ENCODE measurements at places on chromosomes 5 and 9.

- DNase-seq = no peak
Observed at GRCh38 chr5:3220638-3221288, 374.9 kb upstream of the IRX1 start.

- no peak for DNase-seq
Observed at GRCh38 chr5:162068936-162069335, 1.4 kb downstream of the GABRG2 start.

DNA sequence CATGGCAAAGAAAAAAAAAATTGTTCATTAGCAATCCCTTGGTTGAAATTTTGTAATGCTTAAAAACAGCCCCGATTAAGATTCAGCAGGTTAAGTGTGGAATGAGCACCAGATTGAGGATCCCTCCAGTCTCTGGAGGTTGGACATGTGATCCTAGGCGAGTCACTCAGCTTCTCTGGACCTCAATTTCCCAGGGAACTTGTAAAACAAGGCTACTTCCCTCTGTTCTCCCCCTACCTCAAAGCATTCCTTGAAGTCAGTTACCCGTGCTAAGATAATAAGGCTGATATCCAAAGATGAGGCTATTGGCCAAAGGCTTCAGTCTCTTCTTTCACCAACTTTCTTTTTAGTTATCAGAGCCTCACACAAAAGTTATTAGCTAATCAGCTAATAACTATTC is 2.9 kb downstream of the KLHL3 start:
- DNase-seq = no peak

GRCh38 chr5:94709277-94709676 is 90.8 kb downstream of the SLF1 start:
- DNase-seq = no peak

DNA sequence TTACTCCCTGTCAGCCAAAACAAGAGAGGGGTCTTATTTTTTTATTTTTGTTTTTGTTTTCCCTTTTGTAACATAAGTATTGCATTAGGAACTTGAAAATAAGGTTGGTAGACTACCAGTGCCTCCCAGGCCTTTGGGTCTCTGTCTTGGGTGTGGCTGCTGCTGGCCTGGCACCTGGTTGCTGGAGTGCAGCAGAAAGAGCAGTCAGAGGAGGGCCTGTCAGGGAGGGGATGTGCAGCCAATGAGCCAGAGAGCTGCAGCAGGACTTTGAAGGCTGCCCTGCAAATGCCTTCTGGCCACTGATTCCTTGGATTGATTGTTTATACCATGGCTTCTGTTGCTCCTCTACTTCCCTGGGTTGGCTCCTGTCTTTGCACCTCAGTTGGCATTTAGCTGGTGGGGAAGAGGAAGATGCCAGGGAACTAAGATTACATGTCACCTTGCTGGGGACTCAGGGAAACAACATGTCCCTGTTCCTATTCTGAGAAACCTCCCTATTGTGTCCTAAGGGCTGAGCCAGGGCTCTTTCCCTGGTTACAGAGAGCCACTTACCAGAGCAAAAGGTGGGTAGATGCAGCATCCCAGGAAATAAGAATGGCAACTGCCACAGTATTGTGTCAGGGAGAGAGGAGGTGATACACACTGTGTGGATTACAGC is 66.6 kb downstream of the ANGPTL2 start:
- no peak for DNase-seq

DNA sequence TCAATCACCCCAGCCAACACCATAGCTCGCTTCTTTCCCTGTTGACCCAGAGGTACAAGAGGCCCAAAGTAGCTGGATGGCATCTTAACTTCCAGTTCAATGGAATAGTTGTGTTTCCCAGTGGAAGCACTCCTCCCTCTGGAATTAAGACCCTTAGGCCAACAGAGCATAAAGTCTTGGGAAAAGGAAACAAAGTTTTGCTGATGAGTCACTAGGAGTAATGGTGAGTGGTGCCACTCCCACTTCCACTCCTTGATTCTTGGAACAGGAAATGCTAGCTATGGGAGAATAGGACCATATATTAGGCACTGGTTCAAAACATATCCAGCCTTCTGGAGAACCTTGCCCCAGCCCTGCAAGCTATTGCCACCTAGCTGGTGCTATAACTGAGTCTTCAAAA is 44.7 kb upstream of the LMX1B start:
- DNase-seq = no peak

DNA sequence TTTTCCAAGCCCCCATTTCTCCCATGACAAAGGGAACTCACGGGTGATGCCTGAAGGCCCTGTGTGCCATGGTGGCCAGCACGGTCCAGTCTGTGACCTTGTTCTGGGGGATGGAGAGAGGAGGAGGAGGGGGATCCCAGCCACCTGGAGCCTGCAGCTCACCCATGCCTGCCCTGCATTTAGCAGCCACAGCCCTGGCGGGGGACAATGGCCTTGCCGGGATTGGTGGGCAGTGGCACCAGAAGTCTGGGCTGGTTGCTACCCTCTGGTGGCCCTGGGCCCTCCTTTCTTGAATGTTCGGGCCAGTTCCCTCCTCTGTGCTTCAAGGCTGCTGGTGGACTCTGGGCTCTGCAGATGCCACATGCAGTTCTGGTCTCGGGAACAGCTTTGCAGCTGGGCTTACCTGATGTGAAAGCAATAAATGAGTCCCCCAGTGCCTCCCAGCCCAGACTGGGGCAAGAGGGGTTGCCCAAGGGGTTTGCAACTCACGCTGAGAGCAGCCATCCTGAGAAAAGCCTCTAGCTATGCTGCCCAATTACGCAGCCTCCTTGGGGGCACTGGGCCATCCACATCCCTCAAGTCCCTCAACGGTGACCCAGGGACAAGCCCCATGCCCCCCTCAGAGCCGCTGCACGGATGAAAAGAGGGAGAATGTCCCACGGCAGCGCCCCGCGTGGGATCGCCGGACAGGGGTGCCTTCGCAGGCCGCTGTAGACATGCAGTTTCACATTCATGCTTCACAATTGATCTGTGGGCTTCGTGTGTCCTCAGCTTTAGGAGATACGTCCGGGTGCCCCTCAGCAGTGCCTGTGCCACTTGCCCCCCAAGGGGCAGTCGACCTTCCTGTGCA is 49.2 kb upstream of the FCN1 start:
- DNase-seq = no peak

- no peak for DNase-seq
Observed at GRCh38 chr5:179817890-179818745, 2.6 kb upstream of the SQSTM1 start.

DNA sequence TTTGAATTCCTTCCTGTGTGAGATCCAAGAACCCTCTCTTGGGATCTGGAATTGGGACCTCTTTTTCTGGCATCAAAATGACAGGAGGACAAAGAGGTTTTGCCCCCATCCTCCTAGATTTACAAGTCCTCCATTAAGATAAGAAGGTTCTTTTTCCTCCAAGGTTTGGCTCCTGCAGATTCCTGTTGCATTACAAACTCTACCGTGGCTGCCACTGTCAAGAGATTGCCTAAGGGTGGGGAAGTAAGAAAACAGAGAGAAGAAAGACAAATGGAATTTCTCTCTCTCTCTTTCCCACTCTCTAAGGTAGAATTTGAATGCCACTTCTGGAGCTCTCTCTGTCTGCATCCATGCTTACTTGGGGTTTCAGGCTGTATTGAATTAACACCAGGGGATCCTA is 12.0 kb upstream of the SVEP1 start:
- DNase-seq = no peak

- DNase-seq = no peak
Observed at GRCh38 chr9:136572003-136572827, 26.4 kb upstream of the NOTCH1 start.

DNA sequence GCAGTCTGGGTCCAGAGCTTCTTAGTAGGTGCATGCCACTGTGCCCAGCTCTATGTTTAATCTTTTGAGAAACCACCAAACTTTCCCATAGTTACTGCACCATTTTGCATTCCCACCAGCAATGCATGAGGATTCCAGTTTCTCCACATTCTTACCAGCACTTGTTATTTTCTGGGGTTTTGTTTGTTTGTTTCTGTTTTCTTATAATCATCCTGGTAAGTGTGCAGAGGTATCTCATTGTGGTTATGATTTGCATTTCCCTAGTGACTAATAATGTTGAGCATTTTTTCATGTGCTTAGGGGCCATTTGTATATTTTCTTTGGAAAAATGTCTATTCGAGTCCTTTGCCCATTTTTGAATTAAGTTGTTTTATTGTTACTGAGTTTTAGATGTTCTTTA is 11.4 kb downstream of the FOXE1 start:
- DNase-seq = no peak

DNA sequence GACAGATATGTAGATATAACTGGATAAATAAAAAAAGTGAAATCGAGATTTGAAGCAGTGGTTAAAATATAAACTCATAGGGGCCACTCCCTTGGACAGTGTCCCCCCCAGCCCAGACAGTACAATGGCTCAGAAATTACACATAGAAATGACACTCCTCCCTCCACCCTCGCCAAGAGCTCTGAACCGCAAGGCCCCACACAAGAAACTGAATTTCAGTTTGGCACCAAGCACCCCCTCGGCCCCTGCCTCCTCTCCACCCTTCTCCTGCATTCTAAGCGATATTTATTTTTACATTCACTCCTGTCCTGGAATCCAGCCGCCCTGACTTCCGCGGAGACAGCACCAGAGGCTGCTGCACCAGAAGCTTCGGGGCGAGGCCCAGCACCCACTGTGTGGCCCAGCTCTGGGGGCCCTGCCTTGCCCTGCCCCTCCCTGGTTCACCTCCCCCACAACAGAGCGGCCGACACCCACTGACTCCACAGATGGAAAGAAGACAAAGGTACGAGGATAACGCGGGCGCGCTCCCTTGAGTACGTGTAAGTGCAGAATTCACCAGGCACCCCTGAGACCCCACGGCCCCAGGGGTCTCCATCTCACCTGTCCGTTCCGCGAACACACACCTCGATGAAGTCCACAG is 11.0 kb downstream of the STC2 start:
- no peak for DNase-seq

- DNase-seq = no peak
Observed at GRCh38 chr9:826500-827280, 14.8 kb upstream of the DMRT1 start.

GRCh38 chr9:115786321-115786720 is 367.3 kb upstream of the PAPPA start:
- no peak for DNase-seq

DNA sequence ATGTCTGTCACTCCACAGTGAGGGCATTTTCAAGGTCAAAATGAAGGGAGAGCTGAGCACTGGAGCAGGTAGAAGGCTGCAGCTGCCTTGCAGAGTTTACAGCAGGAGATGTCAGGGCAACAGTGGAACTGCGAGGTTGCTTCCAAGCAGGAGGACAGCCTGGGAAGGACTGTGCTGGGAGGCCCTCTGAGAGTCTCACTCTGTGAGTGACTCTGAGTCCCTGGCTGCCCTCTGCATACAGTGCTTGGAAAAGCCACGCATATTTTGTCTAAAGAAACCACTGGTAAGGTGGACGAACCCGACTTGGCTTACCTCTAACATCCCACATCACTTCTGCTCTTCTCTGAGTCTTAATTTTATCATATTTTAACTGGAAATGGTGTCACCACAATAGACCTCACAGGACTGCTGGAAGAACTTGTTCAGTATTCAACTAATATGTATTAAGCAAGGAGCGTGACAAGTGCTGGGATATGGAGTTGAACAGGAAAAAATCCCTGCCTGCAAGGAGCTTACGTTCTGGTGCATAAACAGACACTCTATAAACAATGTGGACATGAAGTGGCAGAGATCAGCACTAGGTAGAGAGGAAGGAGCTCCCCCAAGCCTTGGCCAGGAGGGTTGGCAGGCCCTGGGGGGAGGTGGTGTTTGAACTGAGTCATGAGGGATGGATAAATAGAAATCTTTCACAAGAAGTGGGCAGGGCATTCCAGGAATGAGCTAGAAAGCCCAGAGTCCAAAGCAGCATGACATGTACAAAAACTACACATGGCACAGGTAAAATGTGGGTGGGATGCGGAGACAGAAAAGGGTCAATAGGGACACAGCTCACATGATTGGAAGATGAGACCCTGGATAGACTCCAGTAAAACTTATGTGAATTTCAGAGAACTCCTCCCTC is 64.0 kb upstream of the FOXE1 start:
- DNase-seq = no peak

DNA sequence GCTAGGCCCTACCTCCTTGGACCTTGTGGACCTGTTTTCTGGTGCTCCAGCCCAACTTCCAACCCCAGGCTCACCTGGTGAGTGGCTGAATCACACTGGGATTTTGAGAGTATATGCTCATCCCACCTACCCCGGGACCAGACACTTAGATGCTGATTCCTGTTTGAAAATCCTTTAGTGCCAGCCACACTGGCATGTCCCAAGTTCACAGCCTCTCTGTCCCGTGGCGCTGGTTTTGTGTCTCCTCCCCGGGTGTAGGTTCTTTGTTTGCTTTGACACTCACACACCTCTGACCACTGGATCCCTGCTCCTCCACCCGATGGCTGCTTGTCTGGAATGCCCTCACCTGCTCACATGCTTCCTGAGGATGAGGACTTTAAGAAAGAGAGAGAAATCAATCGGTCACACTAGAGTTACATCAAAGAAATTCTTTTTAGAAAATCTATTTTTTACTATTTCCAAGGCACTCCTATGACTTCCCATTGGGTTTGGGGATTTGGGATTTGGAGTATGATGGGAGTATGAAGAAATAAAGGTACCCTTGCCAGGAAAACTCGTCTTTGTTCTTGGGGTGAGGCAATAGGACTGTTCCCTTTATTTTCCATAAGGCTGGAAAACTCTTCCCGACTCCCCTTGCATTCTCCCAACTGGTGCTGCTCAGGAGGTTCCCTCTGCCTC is 7.3 kb upstream of the SLC25A48 start:
- DNase-seq = no peak

DNA sequence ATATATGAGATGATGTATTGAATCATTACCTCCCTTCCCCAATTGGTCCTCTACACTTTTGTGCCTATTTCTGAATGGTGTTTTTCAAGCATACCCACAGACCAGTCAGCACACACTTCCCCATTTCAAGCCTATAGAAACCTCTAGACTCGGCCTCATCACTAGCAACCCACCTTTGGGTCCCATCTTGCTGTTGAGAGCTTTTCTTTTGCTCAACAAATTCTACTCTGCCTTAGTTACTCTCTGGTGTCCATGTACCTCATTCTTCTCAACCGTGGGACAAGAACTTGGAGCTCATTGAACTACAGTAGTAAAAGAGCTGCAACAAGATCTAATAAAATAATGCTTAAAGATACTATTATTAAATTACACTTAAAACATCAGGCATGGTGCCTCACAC is 49.0 kb upstream of the KDM4C start:
- DNase-seq = no peak

DNA sequence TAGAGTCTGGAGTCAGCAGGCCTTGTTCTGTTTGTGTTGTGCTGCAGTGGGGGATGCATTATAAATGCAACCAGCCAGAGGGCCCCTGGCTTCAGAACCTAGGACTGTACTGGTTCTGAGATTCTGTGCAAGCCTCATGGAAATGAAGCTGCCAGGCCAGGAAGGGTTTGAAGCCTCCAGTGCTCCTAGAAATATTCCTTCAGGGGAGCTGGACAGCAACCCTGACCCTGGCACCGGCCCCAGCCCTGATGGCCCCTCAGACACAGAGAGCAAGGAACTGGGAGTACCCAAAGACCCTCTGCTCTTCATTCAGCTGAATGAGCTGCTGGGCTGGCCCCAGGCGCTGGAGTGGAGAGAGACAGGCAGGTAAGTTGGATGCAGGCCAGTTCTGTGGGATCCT is at the start of gene SLC4A9:
TSS of gene SLC4A9 (plus strand) at position 94 of the 400 bp plus-strand sequence. CDS start at position 137, 43 bp downstream.
- DNase-seq = no peak

- DNase-seq = no peak
Observed at GRCh38 chr5:112703866-112704820, 33.5 kb upstream of the APC start.
